Stimulated activated CD4-positive, alpha-beta T cell treated with anti-CD3 and anti-CD28 coated beads, Interleukin-1b, Interleukin-23, amount 100 ng/mL, for 4 hours (primary cell): ENCODE measurements at places on chromosomes 13 and 19.

DNA sequence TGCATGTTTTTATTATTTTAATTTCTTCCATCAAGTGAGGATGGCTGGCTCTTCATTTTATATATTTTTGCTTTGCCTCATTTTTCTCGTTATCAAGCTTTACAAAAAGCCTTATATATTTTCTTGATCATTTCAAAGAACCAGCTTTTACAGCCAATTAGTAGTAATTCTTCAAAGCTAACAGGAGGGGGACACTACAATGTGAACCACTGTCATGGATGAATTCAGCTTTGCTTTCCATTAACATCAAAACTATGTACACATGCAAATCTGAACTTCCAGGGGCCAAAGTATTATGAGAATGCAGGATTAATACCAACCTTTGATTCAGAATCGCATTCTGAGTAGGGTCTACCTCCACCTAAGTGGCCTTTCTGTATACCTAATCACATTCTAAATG is 11.1 kb downstream of the UQCRFS1 start:
- DNase-seq = no peak

DNA sequence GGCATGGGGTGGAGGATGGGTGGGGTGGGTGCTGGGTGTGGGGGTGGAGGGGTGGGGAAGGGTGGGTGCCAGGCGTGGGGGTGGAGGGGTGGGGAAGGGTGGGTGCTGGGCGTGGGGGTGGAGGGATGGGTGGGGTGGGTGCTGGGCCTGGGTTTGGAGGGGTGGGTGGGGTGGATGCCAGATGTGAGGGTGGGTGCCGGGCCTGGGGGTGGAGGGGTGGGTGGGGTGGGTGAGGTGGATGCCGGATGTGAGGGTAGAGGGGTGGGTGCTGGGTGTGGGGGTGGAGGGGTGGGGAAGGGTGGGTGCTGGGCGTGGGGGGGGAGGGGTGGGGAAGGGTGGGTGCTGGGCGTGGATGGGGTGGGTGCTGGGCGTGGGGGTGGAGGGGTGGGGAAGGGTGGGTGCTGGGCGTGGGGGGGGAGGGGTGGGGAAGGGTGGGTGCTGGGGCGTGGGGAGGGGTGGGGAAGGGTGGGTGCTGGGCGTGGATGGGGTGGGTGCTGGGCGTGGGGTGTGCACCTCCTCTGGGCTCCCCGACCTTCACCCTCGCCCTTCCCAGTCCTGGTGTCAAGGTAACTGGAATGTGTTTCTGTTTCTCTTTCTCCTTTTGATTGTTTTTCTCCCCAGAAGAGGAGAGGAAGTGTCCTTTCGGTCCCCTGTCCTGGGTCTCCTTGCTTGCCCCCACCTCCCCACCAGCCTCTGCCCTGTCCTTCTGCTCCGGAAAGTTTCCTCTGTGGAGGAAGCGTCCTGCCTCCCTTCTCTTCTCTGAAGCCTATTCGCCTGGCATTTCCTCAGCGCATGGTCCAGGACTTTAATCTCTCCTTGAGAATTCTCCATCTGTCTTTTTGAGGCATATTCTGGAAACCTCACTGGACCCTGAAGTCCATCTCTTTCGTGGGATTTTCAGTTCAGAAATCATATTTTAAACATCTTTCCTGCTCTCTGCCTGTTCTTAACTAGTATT is 22.9 kb upstream of the CFAP97D2 start:
- DNase-seq = no peak

- DNase-seq = peak; percentile 34
These were observed 2.3 kb downstream of the RPL13A start for GRCh38 chr19:49489601-49490167.

DNA sequence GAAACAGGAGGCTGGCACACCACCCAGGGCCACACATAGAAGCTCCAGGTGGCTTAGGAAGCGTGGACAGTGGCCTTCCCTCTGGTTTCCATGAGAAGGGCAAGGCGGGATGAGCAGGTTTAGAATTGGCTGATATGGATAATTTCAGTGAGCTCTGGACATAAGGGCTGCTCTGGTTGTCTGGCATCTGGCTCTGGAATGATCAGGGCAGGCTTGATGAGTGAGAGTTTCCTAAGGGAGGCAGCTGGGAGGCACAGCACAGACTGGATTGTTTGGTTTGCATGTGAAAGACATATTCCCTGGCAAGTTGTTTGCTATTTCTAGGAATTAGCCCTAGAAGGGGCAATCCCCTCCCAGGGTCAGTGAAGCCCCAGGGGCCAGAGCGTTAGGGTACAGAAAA is 129.5 kb downstream of the ATP8A2 start:
- DNase-seq = no peak

- no peak for DNase-seq
These were observed 802.1 kb upstream of the SLITRK6 start for GRCh38 chr13:86601351-86601750.

DNA sequence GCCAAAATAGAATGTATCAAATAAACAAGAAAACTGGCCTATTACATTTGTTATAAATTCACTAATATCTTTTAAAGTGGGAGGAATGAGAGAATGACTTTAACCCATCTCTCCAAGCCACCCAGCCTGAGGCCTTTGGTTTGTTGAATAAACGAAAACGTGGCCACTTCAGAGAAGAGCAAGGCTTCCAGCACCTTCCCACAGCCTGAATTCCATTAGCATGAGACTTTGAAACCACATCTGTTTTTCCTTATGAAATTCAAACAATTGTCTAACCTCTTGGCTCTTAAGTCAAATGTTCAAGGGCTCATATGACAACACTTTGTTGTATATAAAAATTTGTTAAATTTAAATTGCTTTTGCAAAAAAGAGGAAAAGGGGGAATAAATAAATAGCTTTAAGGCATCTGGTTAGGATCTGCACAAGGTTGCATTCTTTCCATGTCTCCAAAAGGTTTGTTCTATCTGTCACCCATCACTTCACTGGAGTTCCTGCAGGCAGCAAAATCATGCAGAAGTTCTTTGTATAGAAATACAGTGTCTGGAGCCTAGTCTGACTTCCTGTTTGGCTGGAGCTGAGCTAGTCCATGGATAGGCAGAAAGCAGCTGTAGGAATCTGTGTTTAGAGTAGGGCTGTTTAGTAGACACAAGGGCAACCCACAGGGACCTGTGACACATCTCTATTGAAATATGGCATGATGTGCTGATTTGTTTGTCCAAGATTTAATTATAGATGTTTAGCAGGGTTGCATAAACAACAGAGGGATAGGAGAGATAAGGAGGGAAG is 502.3 kb downstream of the KCTD12 start:
- DNase-seq = no peak

- DNase-seq = no peak
These were observed 45.8 kb downstream of the VWA8 start for GRCh38 chr13:41915081-41915480.

GRCh38 chr19:11322269-11323024 is 17.0 kb downstream of the RAB3D start:
- DNase-seq = no peak

DNA sequence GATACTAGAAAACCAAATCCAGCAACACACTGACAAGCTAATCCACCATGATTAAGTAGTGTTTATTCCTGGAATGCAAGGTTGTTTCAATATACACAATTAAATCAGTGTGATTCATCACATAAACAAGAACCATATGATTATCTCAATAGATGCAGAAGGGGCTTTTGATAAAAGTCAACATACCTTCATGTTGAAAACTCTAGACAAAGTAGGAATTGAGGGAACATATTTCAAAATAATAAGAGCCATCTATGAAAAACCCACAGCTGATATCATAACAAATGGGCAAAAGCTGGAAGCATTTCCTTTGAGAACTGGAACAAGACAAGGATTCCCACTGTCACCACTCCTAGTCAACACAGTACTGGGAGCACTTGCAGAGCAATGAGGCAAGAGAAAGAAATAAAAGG is 213.6 kb upstream of the CSNK1A1L start:
- DNase-seq = no peak

GRCh38 chr19:10113964-10114650 is 2.6 kb downstream of the P2RY11 start:
- no peak for DNase-seq

- no peak for DNase-seq
These were observed 399.9 kb downstream of the NDFIP2 start for GRCh38 chr13:79880818-79881217.

- no peak for DNase-seq
These were observed 8.6 kb downstream of the ZFP82 start for GRCh38 chr19:36409841-36410240.

- DNase-seq = no peak
These were observed 1303.0 kb downstream of the EFNB2 start for GRCh38 chr13:105232439-105232838.

GRCh38 chr13:44068737-44069136 is 189.0 kb downstream of the LACC1 start:
- DNase-seq = no peak

DNA sequence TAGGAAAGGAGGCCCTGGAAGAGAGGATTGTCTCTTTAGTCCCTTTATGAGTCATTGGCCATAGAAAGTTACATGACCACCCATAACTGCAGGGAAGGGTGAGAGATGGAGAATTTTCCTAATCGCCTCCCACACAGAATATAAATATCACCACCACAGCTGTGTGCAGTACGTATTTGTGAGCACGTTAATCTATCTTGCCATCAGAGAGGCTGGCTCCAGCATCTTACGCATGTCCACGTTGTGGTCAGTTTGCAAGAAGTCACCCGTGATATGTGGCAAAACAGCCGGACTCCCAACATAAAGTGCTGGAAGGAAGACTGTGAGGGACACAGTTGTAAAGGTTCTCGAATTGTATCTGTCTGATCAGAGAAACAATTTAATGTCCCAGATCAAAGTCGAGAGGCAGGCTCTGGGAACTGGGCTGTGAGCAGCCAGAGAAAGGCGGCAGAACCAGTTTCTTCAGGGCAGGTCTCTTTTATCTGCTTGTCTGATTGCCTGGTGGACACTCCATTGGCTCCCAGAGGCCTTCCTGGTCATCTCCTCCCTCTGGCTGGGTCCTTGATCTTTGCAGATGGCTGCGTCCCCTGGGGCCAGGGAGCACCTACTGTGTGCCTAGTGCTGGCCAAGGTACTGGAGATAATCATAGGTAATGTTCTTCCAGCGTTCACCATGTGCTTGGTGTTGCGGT is 74.9 kb downstream of the SIPA1L3 start:
- DNase-seq = no peak

DNA sequence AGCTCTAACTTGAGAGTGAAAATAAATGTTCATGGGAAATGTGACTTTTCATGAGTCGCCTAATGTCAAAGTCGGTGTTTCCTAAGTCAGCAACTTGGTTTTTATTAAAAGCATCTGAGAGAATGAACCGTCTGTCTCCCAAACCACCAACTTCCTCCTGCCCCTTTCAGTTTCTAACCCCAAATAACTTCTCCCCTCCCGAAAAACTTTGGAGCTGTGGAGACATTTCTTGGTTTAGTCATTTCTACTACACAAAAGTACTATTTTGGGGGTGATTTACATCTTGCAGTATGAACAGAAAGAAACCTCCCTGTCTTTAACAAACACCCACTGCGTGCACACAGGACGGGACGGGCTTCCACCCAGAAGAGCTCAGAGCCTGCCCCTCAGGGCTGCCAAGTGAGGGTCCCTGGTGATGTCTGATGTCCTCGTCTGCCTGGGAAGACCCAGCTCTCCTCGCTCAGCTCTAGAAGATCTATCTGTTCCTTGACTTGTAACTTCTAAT is 65.0 kb downstream of the RASA3 start:
- no peak for DNase-seq

DNA sequence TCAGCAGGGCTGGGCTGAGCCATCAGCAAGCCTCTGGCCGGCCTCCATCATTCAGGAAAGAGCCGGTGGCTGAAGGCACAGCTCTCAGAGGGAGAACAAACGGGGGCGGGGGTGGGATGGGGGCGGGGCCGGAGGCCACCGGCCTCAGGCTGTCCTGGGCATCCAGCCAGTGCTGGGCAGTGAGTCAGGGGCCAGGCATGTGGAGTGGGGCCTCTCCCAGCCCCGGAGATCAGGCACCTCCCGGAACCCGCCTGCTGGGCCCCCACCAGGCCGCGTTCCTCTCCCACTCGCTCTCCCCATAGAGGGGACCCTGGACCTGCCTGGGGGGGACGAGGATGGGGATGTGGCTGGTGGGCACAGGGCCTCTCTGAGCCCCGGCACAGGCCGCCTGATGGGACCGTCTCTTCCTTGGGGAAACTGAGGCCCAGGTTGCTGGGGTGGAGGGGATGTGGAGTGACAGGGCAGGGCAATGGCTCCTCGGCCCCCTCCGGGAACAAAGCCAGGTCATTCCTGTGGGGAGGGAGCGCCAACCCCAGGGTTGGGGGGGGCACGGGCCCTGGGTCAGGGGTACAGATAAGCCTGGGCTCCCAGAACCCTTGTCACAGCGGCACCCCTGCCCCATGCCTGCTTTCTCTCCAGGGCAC is 12.9 kb downstream of the SPC24 start:
- DNase-seq = no peak

GRCh38 chr13:110856942-110857835 is 57.7 kb downstream of the ANKRD10 start:
- no peak for DNase-seq

DNA sequence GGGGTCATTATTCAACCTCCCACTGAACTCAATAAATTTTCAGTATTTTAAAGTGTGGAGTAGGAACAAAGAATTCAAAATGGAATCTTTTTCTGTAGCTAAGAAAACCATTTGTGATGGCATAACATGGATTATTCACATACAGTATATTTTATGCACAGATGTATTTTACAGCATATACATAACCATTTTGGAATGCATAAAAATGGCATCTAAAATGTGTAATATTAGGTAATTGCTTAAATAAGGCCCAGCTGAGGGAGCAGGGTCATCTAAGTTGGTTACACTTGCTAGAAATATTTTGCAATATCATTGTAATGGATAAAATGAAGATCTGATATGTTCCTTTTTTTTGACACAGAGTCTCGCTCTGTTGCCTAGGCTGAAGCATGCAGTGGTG is 146.9 kb downstream of the LMO7 start:
- no peak for DNase-seq

- DNase-seq = no peak
These were observed 6.2 kb downstream of the PPP1R15A start for GRCh38 chr19:48878196-48879024.

- DNase-seq = no peak
These were observed 160.7 kb downstream of the LMO7 start for GRCh38 chr13:75796825-75797224.

GRCh38 chr13:50573066-50573465 is 270.4 kb downstream of the DLEU7 start:
- DNase-seq = no peak

DNA sequence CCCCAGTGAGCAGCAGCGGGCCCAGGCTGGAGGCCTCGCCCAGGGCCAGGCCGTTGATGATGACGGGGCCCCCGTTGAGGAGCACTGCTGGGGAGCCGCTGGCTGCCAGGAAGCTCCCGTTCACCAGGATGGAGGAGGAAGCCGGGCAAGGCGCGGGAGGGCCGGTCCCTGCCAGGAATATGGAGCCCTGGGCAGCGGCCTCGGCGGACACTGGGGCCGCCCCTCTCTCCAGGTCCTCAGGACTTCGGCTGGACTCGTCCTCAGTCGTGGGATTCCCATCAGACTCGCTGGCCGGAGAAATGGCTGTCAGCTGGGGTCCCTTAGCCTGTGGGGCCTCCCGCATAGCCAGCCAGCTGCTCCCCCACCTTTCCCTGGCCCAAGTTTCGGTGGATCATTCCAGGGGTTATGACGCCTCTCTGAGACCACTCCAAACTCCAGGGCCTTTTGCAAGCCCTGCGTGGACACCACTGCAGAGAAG is 2.1 kb downstream of the SIX5 start:
- no peak for DNase-seq

GRCh38 chr13:30978981-30979956 is 46.8 kb downstream of the TEX26 start:
- peak; percentile 44 for DNase-seq

- DNase-seq = no peak
These were observed 695 bp downstream of the TICAM1 start for GRCh38 chr19:4830768-4831265.

- no peak for DNase-seq
These were observed 63.4 kb downstream of the SLC7A1 start for GRCh38 chr13:29532116-29532515.

GRCh38 chr13:75071796-75072195 is 410.2 kb downstream of the TBC1D4 start:
- no peak for DNase-seq
